ENCODE measurements at places on chromosomes 7 and 10. TPM values are rescaled to one million over a fixed set of nuclear protein-coding genes. Genes with fewer than 3 reads are reported as not detected.

PSPH gene
- 2.6 TPM for total RNA-seq

DNA sequence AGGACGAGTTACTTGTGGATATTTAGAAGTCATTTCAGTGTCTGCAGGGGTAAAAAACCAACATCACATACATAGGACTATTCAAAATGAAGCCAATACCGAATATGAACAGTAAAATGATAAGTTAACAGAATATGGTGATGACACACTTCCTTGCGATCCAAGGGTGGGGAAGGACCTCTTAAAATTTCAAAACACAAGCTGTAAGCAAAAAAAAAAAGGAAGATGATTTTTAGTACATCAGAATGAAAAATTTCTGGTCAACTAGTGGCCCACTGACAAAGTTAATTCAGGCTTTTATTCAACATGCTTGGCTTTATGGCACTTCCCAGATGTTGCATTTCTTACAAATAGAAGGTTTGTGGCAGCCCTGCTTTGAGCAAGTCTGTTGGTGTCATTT is 19.0 kb upstream of the GALNTL5 start:
- DNase-seq, result no peak

IFIT1 gene
- total RNA-seq, result 3.3 TPM

DNA sequence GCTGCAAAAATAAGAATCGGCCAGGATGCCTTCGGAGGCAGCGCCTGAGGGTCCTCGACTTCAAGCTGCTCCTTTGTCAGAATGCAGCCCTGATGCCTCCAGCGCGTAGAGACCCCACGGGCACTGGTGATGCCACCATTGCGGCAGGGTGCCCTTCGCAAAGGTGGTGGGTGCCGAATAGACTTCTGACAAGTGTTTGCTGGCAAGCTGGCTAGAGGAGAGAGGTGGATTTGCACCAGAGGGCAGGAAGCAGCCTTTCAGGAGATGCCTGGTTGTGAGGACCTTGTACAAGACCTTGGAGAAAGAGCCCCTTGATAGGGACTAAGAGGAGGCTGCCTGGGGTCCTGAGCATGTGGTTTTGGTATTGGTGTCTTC is 103.2 kb upstream of the PPIF start:
- no peak for DNase-seq

AZGP1 gene
- 0.49 TPM for total RNA-seq

DNA sequence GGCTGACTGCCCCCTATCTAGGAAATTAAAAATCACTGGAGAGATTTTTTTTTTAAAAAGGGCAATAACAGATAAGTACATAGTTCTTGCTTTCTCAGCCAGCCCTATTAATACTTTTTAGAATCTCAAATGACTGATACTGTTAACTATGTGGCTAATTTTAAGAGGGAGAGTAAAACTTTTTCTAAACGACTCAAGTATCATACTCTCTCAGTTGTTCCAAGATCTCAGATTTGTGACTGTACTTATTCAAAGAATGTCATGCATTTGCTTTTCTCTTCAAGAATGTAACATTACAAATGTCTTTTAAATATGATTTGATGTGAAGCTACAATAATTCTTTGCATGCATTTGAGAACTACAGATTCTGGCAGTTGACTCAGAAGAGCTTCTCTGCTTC is 55.4 kb upstream of the RAB11FIP2 start:
- no peak for DNase-seq

AS3MT gene
- 3.0 TPM for total RNA-seq

- no peak for DNase-seq
Measured at GRCh38 chr7:108252177-108252576, 122.0 kb upstream of the LAMB4 start.

GPR146 gene
- total RNA-seq, result 5.0 TPM

INHBA gene
- 0.30 TPM for total RNA-seq

DNA sequence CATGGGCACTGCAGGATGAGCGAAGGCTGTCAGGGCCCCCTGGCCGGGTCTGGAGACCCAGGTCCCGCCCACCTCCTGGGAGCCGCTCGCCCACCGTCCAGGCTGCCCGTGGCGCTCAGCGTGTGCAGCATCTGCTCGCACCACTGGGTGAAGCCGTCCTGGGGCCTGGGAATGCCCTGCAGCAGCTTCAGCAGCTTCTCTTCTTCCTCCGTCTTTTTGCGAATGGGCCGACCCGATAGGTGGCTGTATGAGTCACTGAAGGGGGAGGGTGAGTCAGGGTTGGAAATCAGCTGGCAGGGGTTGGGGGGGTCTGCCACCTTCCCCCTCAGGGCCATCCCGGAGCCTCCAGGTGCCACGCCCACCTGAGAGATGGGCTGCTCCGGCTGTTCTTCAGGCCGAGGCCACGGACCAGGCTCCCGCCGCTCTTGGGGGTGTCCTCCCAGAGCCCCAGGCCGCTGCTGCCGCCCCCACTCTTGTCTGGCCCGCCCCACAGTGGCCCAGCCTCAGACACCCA is 8.7 kb downstream of the GNB2 start:
- DNase-seq, result no peak

- DNase-seq, result no peak
Measured at GRCh38 chr10:88794731-88795130, 7.8 kb upstream of the LIPM start.

All from psoas muscle (tissue), 8 donors.